Caki2 (cell line): ENCODE measurements at places on chromosomes 2 and 18. TPM values are rescaled to one million over a fixed set of nuclear protein-coding genes. Genes with fewer than 3 reads are reported as not detected.

DNA sequence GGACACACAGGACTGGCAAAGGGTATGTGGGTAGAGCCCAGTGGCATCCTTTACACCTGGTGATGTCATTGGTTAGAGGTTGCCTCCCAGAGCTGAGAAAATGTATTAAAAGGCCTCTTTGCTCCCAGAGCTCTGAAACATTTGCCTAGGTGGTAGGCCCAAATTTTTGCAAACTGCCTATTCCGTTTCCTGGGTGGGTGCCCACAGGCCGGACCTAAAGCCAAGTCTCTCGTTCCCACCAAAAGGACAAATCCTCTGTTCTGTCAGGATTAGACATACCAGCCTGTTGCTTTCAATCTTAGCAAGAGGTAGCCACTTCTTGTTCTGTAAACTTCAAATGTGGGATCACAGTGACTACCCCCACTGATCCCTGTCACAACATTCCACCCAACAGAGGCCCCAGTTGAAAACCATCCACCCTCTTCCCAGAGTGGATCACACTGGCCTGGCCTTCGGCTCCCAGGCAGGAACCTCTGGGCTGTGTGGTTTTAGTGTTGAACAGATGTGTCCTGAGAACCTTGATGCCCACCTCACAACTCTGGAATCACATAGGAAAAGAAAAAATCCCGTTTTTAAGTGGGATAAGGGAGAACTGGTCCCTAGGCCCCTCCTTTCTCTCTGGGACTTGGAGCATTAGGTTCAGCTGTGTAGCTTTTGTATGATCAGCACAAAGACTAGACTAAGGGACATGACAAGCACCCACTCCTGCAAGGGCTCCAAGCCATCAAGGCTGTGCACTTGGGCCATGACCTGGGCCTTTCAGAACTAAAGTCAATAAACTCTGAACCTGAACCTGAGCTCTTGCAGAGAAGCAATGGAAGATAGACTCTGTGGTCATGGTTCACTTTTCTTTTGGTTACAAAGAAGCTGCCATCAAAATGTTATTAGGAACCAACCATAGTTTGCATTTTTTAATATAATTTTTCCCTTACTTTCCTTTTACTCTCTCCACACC is 211.3 kb downstream of the CYP26B1 start:
- no peak for DNase-seq

DNA sequence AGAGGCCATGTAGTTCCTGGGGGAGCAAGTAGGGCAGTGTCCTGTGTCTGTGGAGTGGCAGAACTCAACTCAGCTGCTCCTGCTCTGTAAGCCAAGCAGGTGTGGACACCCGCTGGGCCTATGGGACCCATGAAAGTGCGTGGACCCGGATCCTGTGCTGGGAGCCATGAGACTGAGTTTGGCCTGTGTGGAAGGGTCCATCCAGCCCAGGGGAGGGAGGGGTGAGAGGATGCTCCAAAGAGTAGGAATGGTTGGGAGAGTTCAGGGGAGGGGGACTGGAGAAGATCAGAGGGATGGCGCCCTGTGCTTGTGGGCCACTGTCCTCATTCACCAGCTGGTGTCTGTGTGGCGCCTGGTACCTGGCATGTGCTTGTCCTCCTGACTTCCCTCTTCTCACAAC is 226.4 kb upstream of the HS6ST1 start:
- no peak for DNase-seq

- DNase-seq = no peak
Measured at GRCh38 chr2:234982096-234982834, 30.4 kb downstream of the SH3BP4 start.

DNA sequence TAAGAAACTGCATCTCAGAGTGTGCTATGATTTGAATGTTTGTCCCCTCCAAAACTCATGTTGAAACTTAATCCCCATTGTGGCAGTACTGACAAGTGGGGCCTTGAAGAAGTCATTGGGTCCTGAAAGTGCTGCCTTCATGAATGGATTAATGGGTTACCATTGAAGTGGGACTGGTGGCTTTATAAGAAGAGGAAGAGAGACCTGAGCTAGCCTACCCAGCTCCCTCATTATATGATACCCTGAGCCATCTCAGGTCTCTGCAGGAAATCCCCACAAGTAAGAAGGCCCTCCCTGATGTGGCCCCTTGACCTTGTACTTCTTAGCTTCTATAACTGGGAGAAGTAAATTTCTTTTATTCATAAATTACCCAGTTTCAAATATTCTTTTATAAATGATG is 526.8 kb downstream of the XIRP2 start:
- DNase-seq = no peak

ASB18 gene
- not detected in 2 replicates for total RNA-seq
